SJCRH30 (cell line): ENCODE measurements at places on chromosomes 2 and 18. TPM values are rescaled to one million over a fixed set of nuclear protein-coding genes. Genes with fewer than 3 reads are reported as not detected.

DNA sequence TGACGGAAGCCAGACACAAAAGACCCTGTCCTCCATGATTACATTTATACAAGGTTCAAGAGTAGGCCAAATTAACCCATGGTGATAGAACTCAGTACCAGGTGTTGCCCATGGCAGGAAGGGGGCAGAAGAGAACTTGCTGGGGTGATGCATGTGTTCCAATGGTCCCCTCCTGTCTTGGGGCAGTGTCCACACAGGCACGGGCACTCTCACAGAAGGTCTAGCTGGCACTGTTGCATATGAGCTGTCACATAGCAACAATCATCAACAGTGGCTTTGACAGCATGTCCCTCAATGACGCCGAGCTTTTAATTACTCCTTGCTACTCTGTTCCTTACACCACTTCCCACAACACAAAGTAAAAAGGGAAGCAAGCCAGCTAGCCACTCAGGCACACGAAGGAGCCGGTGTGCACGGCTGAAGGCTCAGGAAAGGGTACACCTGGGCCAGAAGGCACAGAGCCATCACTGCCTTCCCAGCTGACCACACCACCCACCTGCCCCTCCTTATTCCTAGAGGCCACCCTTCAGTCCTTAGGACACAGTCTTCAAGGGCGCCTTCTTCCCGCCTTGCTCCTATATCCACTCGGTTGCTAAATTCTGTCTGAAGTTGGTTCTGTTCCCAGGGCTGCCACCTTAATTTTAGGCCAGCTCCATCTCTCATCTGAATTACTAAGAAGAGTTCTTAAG, 28.9 kb downstream of the RPL31 start:
- no peak for DNase-seq

DNA sequence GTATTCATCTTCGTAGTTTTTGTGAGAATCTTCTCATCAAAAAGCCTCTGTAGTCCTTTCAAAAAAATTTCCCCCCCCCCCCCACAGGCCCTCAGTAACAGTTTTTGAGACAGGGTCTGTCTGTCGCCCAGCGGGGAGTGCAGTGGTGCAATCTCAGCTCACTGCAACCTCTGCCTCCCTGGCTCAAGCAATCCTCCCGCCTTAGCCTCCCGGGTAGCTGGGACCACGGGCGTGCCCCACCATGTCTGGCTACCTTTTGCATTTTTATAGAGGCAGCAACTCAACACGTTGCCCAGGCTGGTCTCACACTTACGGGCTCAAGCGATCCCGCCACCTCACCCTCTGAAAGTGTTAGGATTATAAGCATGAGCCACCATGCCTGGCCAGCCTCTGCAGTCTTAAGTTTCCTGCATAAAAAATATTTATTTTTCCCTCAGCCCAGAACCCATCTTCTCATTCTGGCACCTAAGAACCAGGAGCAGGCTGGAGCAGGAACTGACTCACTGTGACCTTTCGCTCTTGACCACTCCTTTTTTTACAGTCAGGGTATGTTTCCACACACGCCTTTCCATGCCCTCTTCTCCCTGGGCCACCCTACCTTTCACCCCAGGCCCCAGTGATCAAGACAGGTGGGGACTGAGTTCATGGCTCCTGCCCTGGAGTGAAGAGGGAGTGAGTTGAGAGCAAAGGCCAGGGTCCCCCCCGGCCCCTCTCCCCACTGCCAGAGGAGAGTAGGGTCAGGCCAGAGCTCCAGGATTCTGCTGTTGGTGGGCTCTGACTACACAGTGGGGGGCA, 32.5 kb upstream of the NT5DC4 start:
- DNase-seq = no peak

DNA sequence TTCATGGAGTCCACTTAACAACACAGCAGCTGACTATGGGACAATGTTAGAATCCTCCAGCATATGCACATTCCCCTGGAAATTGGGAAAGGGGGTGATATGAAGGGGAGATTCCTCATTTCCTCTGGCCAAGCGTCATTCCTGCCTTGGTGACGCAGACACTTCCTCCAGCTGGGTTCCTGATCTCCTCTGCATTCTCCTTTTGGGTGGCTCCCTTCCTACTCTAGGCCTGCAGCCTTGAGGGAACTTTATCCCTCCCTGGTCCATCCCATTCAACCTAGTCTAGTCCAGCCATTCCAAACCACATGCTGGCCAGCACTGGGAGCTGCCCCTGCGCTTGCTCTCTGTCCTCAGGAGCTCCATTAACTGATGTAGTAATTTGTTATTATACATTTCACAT, 216.8 kb downstream of the VAPA start:
- DNase-seq = no peak

SPIRE1 gene
- total RNA-seq = 14.1 and 15.2 TPM in 2 replicates

CMPK2 gene
- total RNA-seq = not detected in 2 replicates

THSD7B gene
- total RNA-seq = 0.18 and 0.25 TPM in 2 replicates
